CD4-positive, alpha-beta T cell treated with Interleukin-6 at 100 ng/mL for 8 hours (primary cell): ENCODE measurements at places on chromosomes 12 and 14.

GRCh38 chr12:10554228-10554755 is 48.6 kb downstream of the EIF2S3B start:
- DNase-seq = no peak

GRCh38 chr12:111427417-111428074 is 21.8 kb downstream of the SH2B3 start:
- no peak for DNase-seq

- DNase-seq = no peak
These were observed 82.4 kb downstream of the RTN1 start for GRCh38 chr14:59788176-59788575.

DNA sequence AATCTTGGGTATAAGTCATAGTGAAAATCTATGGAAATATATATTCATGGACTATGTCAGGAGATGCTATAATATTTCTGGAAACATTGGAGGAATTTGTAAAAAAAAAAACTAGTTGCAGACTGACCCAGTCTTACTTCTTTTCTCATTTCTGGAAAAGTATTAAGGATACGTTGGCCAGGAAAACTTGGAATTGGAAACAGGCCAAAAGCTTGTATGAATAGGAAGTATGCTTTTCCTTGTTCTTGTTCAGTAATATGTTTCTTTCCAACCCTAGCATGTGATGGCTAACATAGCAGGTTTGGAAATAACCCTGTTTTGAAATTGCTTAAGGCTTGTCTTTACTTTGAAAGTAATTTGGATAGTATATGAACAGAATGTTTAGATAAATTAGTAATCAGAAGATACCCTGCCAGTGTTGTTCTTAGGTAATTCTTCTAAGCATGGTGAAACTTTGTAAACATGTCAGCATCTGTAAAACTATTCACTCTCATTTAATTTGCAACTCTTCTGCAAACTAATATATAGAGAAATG is 316.2 kb downstream of the NPAS3 start:
- DNase-seq = no peak

DNA sequence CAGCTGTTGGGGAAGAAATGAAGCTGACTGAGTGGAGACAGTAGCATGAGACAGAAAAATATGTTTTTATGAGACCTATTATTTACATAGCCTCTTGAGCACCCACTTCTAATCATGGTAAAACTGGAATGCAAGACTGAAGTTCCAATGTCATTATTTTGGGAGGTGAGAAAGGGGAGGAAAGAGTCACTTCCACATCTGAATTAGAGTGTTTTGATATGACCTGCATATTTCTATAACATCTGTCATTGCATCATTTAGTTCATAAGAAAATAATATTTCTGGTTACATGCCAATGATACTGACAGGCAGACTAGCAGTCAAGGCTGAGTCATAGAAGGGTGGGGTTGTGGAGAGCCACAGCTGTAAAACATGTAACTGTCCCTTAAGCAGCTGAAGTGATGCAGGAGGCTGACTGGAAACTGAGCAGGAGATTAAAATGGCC is 26.7 kb downstream of the NTN4 start:
- no peak for DNase-seq

DNA sequence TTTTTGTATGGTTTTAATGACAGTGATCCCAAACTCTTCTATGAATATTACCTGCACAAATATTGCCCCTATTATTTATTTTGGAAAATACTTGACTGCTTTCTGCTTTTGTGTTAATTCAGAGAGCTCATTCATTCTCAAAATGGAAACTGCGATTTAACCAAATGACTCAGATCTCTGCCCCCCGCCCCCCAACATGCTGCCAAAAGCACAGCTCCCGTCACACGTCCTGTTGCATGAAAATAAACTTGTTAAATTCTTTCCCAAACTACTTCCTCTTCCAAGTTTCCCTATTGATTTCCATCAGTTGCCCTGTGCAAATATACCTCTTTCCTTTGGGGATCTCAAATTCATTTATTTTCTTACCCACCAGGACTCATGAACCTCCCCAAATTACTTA is 18.0 kb upstream of the NRDE2 start:
- DNase-seq = no peak
